ENCODE measurements at places on chromosomes 3 and 15.

DNA sequence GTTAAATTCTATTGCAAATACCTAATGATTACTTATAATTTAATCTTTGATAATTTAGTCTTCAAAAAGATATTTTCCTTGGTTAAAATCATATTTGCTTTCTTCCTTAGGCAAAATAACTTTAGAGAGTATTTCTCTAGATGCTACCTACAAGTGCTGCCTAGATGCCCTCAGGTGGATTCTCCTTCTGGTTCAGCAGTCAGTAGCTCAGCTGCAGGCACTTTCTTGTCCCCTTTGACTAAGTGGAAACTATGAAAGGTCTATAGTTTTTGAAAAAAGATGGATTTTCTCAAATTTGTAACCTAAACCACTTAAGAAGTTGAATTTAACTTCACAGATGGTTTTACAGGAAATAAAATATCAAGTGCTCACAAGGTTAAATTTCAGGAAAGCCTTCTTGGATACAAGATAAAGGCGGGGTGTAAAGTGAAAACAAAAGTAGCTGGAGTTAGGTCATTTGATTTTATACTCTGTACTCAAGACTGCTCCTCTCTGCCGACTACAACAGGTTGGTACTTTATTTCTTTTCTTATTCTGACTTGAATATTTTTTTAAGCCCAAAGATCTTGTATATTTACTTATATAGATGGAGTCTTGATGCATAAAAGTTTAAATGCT, at the start of gene ACKR4:
TSS of gene ACKR4 (plus strand) at position 455 of the 618 bp plus-strand sequence. CDS start 3,128 bp downstream, outside the sequence.
- no peak for DNase-seq

DNA sequence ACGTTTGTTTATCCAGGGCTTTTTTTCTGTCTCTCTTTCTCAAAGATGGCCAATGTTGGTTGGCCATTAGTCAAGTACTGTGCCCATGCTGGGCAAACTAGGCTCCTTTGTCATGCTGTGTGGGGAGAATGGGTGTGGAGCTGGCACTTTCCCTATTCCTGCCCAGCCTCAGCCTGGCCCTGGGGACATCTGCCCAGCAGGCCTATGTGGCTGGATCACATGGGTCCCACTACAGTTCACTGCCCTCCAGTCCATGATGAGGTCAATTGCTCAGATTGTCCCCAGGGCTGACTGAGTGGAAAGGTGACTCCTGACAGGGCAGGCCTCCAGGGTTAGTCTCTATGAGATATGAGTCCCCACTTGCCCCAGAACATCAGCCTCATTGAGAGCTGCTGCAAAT, 54.4 kb upstream of the HERC1 start:
- DNase-seq, result no peak

DNA sequence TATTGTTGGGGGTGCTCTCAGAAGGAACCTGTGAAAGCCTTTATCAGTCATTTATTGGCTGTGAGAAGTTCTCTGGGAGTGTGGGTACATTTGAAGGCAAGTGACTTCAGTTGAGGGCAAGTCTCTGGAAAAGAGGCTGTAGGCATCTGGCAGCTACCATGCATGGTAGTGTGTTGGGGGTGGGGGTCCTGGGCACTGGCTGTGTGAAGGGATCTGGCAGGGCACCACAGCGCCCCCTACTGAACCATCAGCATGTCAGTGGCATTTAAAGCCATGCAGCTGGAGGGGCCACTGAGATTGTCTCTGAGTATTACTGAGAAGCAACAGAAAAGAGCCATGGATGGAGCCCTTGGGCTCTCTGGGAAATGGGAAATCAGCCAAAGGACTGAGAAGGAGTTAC, 30.6 kb downstream of the CRTAP start:
- no peak for DNase-seq

- no peak for DNase-seq
Measured at GRCh38 chr15:98216166-98216565, 255.7 kb downstream of the ARRDC4 start.

DNA sequence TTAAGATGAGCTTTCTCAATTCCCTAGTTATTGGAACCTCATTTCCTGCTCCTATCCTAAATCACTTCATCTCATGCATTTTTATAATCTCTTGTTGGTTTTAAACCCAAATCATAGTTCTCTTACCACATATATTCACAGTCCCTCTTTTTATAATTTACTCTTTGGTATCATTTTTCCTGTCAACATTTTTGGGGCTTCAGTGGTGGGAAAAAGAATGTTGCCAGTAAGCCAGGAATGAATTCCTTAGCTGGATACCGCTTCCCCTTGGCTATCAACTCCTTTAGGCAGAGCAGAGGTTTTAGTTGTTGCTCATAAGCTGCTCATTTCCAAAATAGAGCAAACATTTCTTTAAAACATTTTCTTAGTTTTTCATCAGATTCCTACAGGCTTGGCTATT, 112.3 kb downstream of the GALK2 start:
- DNase-seq, result no peak

GRCh38 chr15:43081283-43081682, 24.6 kb downstream of the UBR1 start:
- no peak for DNase-seq

- DNase-seq, result no peak
Measured at GRCh38 chr3:170278627-170279026, 56.4 kb downstream of the PRKCI start.

DNA sequence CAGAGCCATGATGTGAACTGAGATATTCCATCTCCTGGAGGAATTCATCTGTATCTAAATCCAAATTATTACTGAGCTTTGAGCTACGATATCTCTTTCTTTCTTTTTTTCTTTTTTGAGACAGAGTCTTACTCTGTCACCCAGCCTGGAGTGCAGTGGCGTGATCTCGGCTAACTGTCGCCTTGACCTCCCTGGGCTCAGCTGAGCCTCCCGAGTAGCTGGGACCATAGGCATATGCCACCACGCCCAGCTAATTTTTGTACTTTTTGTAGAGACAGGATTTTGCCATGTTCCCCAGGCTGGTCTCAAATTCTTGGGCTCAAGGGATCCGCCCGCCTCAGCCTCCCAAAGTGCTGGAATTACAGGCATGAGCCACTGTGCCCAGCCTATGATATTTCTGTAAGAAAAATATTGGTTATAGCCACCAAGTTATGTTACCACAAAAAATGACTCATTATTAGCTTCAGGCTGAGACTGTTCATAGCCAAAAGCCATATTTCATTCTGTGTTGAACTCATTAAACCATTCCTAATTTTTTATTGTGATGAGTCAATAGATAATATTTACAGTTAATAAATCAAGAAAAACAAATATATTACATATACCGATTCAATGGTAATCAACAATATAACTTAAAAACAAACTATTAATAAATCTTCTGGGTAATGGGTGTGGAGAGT, 27.1 kb upstream of the SLC30A4 start:
- DNase-seq, result no peak

- DNase-seq, result no peak
Measured at GRCh38 chr3:112304611-112305010, 10.6 kb upstream of the SLC9C1 start.

- no peak for DNase-seq
Measured at GRCh38 chr3:78390221-78390620, 1350.3 kb downstream of the ROBO2 start.

DNA sequence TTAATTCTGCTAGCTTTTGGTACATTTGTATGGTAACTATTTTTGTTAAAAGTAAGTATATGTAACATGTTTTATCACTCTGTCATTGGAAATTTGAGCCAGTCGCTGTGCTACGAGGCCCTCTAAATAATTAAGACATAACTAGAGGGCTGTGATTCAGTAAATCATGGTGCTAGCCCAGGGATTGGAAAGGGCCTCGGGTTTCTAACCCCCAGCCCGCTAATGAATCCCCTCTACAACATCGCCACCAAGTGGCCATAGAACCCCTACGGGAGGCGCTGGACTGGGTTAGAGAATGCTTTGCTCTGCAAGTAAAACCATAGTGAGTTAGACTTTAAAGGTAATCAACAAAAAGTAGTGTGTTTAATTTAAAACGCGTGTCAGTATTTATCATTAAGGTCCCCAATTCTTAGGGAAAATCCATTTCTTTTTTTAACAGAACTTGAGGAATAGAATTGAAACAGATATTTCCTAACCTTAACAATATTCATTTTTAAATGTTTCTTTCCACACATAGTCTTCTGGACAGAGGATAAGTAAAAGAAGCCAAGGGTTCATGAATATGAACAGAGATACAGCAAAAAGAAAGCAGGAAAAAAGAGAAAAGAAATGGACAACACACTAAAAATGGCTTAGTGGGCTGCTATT, 744.7 kb downstream of the EPHA3 start:
- no peak for DNase-seq

GRCh38 chr15:35351059-35351458, 194.9 kb downstream of the DPH6 start:
- no peak for DNase-seq

- no peak for DNase-seq
Measured at GRCh38 chr3:79729096-79729495, 38.7 kb downstream of the ROBO1 start.

DNA sequence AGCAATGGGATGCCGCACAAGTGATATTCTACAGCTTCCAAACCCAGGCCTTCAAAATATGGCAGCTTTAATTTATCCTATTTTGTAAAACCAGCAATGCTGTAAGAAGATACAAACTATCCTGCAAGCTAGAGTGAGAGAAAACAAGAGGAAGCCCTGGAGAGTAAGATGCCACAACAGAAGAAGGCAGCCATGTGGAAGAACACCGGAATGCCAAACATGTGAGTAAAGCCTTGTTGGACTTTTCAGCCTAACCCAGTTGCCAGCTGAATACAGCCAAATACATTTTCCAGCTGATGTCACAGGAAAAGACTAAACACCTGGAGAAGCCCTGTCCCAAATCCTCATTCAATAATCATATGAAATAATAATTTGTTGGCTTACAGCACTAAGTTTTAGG, 1115.1 kb upstream of the CADM2 start:
- DNase-seq, result no peak

- DNase-seq, result no peak
Measured at GRCh38 chr3:178109691-178110090, 426.5 kb upstream of the KCNMB2 start.
